Stimulated activated CD4-positive, alpha-beta T cell treated with anti-CD3 and anti-CD28 coated beads, Interleukin-12 subunit alpha, Interleukin-12 subunit beta, amount 100 ng/mL, for 48 hours (primary cell): ENCODE measurements at places on chromosomes 1 and 21.

DNA sequence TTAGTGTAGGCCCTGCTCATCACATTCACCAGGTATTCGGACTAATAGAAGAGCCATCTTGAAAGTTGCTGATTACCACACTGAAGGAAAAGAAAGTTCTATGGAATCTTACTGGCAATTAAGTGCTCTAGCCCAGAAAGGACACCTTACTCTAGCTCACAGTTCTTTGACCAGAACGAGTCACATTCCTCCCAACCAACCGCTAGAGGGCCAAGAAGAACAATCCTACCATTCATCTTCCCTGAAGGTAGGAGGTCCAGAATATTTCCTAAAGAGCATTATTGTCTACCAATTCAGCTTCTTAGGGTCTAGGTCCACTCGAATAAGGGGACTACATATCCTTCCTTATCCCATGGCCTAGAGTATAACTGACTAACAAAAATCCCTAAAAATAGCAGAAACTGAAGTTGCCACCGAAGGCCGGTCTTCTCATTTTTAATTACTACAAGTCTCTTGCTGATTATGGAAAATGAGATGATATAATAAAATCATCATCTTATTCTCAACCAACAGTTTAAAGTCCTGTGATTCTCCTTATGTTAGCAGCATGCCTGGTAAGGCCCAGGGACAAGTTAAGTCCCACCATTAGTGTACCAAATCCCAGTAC lies 2.7 kb upstream of the FMO1 start:
- DNase-seq = no peak

GRCh38 chr1:110017792-110018191 lies 16.6 kb upstream of the STRIP1 start:
- no peak for DNase-seq

DNA sequence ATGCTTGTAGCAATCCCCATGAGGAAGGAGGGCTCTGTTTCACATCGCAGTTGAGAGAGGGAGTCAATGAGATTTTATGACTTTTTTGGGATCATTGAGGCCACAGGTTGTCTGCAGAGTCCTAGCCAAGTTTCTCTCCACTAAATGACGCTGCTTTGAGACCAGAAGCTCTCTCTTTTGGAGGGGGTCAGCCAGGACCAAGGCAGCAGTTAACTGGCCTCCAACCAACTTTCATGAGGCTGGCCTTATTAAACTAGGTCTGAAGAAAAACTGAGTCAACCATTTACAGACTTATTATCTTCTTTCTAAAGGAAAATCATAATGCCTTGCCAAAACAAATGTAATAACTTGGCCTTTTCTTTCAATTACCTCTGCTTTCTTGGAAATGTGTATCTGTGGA lies 8.6 kb downstream of the WLS start:
- no peak for DNase-seq

- DNase-seq = no peak
Observed at GRCh38 chr1:7579831-7580804, 191.0 kb upstream of the VAMP3 start.

GRCh38 chr1:184242507-184242943 lies 144.3 kb upstream of the C1orf21 start:
- no peak for DNase-seq

DNA sequence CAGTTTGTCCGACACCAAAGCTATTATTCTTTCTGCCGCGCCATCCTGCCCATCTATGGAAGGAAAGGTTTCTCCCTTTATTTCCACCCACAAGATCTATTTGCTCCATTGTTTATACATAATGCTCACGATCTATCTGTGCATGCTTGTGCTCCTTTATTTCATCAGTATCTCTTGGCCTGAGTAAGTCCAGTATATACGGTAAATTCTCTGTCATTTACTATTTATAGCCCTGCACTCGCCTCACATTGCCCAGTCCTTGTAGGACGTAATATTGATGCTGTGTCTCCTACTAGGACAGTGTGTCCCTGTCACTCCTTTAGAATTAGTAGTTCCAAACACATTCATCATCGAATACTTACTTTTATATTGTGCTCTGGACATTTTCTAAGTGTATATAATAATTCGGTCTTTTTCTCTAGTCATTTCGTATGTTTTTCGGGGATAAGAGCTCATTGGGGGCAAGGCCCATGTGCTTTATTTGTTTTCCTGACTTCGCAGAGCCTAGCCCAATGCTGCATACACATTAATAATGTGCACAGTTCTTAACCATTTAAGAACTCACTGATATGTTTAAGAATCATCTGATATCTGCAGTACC lies 3.1 kb upstream of the NID1 start:
- DNase-seq = no peak

GRCh38 chr21:20086508-20086907 lies 911.7 kb upstream of the NCAM2 start:
- DNase-seq = no peak
